ENCODE measurements at places on chromosomes 3 and 15.

- no peak for DNase-seq
Observed at GRCh38 chr3:149783576-149783975, 8.8 kb downstream of the ANKUB1 start.

DNA sequence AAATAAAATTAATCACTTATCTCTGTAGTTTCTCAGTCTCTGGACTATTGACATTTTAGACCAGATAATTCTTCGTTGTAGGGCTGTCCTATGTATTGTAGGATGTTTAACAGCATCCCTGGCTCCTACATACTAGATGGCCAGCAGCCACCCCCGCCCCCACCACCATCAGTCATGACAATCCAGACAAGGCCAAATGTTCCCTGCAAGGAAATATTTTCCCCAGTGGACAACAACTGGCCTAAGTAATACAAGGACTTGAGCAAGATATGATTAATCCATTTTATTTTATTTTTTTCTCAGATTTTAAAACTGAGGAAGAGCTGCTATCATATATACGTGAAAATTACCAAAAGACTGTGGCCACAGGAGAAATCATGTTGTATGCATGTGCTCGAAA is 23.8 kb downstream of the TICRR start:
- no peak for DNase-seq

GRCh38 chr15:52678468-52679231 is 538 bp downstream of the ATOSA start:
- DNase-seq: peak; percentile 51

- DNase-seq: no peak
Observed at GRCh38 chr3:192887701-192888100, 30.0 kb downstream of the MB21D2 start.

GRCh38 chr3:137642831-137643230 is 121.3 kb upstream of the SOX14 start:
- peak; percentile 32 for DNase-seq

DNA sequence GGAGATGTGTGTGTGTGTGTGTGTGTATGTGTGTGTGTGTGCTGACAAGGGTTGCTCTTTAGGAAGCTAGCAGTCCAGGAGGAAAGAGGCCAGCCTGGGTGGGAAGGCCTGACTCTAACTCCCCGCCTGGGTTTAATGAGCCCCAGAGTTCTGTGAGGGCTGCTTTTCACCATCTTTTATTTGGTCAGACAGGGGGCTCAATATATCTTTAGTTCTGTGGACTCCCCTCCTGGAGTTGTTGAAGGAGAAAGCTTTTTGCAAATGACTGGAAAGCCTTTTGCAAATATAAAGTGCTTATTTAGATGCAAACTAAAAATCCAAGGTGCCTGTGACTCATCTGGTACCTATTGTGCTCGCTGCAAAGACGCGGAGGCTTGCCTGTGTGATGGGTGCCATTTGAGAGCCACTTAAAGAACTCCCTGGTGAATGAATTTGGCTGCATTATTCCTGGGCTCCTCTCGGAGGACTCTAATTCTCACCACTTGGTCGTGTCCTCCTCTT is 24.5 kb downstream of the DRD3 start:
- DNase-seq: no peak

Measured in SHP77 (cell line).